NCI-H526 (cell line): ENCODE measurements at places on chromosomes 5 and 9.

- no peak for DNase-seq
Measured at GRCh38 chr9:89753472-89754055, 148.8 kb downstream of the GADD45G start.

DNA sequence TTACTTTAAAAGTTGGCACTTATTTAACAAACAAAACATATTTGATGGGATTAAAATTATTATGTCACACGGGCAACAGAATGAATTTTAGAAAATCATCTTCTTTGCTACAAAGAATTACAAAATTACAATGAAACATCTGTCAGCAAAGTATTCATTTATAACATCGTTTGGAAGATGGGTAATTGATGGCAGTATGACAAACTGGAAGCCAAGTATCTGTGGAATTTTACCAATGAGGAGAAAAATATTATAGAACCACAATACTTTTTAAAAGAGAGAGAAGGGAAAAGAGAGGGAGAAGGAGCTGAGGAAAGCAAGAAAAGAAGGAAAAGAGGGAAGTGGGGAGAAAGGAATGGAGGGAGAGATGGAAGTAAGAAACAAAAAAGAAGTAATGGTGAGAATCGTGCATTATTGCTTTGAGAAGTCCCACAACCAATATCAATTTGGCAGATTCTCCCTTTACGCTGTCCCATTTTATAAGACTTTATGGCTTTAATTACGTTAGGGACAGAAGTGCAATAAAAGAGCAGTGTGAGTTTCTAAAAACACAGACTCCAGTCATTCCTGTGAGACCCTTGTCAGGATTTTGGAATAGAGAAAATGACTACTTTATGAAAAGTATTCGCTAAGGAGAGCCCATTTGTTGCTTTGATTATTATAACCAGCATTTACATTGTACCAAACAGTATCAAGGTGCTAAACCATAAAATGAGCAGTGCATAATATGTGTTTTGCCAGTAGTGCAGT, 76.7 kb downstream of the LURAP1L start:
- no peak for DNase-seq

DNA sequence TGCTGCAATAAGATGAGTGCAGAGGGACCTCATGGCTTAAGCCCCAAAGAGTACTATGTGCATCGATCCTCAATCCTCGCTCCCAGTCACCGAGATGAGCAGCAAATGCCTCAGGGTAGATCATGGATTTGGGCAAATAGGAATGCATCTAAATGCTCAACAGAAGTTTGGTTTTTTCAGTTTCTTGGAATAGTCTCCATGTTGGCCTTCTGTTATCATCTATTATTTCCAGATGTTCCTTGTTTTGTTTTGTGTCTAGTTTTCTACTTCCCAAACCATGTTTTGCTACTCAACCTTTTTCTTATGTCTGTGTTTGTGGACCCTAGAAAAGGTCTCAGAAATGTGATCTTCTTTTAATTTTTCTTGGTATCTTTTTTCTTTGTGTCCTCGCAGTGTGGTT, 43.5 kb upstream of the RASGRF2 start:
- DNase-seq, result no peak

DNA sequence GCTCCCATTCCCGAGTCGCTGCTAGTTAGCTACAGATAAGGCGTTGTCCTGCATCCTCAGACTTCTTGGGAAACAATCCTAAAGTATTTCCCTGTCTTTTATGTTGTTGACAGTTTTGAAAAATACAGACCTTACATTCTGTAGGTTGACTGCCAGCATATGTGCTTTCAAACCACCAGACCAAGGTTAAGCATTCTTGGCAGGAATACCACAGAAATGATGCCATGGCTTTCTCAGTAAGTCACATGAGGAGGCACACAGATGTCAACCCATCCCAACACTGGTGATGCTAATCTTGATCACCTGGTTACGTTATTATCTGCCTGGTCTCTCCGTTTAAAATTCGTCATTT, 871 bp downstream of the GLE1 start:
- no peak for DNase-seq

- no peak for DNase-seq
Measured at GRCh38 chr9:117763314-117763713, 59.1 kb downstream of the TLR4 start.

DNA sequence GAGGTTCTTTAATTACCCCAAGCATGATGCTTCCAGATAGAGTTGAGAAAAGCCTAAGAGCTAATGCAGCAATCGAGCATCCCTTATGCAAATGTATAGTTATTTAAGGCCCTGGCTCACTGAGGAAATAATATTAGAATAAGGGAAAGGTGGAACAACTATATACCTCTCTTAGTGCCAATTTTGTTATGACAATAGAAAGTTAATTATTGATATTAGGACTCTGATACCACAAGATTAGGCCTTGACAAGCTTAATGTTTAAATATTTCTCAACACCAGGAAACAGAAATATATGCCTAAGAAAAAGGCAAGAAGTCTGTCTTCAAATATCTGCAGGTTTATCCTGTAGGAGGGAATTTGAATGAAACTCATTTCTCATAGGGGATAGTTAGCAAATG, 371.0 kb downstream of the PRELID2 start:
- no peak for DNase-seq

- no peak for DNase-seq
Measured at GRCh38 chr5:56447232-56447631, 214.1 kb upstream of the ANKRD55 start.

DNA sequence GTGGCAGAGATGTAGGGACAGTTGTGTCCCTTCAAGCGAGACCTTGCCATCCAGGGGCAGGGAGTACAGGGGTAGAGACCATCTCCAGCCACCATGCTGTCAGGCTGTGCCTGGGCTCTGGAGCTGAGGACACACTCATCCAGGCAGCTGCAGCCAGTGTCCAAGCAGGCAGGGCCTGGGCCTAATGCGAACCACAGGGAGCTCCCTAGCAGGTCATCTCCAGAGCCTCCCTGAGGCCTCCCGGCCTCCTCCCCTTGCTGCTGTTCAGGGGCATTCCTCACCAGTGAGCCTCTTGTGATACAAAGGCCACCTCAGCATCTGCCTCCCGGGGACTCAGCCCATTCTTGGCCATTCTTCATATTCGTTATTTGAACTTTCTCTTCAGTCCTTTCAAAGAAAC, 35.0 kb downstream of the TPPP start:
- no peak for DNase-seq

DNA sequence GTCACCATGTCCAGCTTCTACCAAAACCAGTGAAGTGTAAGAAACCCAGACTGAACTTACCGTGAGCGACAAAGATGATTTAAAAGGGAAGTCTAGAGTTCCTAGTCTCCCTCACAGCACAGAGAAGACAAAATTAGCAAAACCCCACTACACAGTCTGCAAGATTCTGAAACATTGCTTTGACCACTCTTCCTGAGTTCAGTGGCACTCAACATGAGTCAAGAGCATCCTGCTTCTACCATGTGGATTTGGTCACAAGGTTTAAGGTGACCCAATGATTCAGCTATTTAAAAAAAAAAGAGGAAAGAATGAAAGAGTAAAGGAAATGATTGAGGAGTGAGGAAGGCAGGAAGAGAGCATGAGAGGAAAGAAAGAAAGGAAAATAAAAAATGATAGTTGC, 19.8 kb downstream of the IL7R start:
- no peak for DNase-seq

DNA sequence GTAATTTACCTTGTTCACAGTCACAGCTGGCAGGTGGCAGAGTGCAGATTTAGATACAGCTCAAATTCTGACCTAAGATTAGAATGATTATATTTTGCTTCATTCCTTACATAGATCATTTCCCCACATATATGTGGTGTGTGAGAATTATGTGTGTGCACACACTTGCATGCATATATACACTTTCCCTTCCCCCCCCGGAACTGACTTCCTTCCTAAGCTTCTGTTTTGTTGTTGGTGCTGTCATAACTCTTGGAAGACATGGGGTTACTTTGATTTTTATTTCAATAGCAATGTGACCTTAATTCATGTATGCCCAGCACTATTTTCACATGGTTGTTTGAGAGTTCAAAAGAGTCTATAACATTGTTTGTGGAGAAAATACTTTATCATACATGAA, 112.8 kb downstream of the CMYA5 start:
- no peak for DNase-seq

DNA sequence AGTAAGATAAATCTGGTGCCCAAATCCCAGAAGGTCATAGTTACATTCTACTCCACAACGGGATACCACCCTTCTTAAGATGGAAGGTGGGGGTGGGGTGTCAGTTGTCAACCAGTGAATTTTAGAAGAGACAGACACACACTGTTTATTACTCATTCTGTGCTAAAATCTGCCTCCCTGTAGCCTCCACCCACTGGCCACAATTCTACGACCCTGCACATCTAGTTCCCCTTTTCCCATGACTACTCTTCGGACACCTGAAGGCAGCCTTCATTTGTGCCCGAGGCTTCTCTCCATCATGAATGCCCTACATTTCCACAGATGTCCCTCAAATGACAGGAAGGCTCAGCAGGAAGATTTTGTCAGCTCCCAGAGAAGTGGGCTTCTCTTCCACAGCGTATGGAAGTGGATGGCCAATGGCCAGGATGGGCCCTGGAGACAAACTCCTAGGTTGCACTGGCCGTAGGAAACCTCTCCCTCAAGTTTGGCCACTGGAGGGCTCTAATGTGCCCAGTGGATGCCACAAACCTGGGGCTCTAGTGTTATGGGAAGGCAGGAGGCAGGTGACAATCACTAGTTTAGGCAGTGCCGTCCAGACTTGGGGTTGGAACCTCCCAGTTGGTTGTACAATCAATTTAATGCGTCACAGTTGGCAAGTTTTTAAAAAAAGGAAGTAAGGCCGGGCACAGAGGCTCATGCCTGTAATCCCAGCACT, 46.6 kb downstream of the PTPN3 start:
- DNase-seq, result no peak

DNA sequence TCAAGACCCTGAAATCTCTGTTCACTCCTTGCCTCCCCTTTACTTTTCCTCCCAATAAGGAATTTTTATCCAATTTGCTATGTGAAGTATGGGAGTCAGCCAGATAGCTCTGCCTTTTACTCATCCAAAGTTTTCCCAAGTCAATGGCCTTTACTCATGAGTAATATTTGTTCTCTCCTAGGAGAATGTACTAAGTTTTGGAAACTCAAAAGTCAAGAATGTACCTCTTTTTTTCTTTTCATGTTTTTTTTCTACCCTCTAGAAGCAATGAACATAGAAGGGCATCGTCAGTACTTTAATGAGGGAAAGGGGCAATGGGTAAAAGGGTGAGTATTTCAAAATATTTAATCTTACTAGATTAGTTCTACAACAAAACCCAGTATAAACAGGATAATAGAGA, 140.2 kb upstream of the SGCD start:
- DNase-seq, result no peak

- no peak for DNase-seq
Measured at GRCh38 chr5:60077292-60077691, 183.8 kb upstream of the PDE4D start.

DNA sequence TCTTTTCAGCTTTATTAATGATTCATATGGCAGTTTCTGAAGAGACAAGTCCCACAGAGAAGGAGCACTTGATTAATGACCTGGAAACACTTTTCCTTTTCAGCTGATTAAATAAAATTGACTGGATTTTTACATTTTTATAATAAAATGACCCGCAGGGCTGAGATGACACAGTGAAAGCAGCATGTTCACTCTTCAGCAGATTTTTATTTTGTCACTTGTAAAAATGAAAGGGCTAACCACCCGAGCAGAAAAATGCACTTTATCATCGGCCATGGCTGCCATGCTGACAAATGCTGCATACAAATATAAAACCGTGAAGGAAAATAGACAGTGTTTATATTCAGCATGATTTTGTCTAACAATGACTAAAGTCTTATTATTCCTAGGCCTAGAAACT, 321.6 kb upstream of the ITGA1 start:
- DNase-seq, result no peak

DNA sequence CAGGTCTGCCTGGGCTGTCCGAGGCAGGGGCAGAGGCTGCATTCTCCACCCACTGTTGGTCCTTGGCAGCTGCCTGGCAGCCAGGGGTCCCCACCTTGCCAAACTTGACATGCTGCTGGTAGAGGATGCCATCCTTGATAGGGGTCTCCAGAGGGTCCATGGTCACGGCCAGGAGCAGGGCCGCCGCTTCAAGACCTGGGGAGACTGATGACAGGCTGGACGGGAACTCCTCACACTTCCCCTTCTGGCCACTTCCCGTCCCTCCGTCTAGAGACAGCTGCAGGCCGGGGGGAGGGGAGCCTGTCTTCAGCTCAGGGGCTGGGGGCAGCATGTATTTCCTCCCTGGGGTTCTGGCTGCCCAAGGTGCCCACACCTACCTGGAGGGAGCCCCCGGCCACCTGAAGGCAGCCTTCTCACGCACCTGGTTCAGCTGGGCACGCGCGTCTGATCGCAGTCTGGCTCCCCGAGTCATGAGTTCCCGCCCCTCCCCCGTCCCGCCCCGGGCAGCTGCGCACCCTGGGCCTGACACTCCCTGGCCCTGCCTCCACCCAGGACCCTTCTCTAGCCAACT, at the start of gene DOK3:
Gene DOK3, minus strand, starts transcription at position 446 of the 571 bp plus-strand sequence. Its CDS starts 286 bp downstream, at position 160.
- peak; percentile 70 for DNase-seq

DNA sequence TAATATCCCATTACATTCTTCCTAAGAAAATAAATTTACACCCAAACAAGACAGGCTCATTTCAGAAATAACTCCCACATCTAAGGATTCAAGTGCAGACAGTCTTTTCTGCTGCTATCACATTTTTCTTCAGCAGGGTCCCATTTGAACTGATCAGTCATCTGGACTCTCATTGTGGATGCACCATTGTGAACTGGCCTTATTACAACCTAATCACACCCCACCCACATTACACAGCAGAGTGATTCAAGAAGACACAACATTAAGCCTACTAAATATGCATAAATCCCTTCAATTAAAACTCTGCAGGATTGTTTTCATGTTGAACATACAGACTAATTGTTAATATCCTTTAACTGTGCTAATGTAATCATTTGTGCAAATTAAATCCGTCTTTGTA, 146.2 kb downstream of the CDH12 start:
- no peak for DNase-seq

- no peak for DNase-seq
Measured at GRCh38 chr5:94540856-94541494, 77.4 kb downstream of the KIAA0825 start.

DNA sequence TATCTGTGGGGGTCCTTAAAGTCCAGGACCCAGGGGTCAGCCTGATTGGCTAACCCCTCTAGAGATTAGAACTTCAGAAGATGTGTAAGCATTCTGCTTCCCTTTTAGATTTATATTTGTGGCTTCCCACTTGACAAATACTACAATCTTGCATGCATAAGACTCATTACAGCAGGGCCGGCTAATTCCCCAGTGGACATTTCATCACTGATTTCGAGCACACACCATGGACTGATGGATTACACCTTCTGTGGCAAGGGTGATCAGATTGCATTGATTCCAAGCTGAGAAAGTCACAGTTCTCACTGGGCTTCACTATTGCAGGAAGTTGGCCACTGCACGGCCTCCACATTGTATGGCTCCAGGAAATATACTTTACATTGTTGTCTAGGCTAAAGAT, 65.8 kb upstream of the DAPK1 start:
- DNase-seq, result no peak
